ENCODE measurements at places on chromosomes 11 and 22.

GRCh38 chr22:22931557-22932270 is 44.1 kb downstream of the IGLL5 start:
- no peak for DNase-seq

GRCh38 chr22:19368876-19369275 is 62.7 kb downstream of the HIRA start:
- DNase-seq: no peak

DNA sequence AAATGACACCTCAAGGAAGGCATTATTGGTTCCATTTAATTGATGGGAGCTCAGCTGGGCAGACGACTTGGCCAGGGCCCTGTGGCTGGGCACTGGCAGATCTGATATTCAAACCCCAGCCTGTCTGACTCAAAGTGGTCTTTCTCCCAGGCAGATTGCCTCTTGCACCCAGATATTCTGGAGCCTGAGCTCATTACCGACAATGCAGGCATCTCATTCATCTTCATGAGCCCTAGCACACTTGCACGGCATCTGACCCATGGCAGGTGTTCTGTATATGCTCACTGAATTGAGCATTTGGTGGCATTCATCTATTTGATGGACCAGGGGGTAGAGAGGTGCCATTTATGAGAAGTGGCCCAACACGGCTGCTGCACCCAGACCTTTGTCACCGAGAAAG is 193.1 kb downstream of the DSCAML1 start:
- DNase-seq: no peak

DNA sequence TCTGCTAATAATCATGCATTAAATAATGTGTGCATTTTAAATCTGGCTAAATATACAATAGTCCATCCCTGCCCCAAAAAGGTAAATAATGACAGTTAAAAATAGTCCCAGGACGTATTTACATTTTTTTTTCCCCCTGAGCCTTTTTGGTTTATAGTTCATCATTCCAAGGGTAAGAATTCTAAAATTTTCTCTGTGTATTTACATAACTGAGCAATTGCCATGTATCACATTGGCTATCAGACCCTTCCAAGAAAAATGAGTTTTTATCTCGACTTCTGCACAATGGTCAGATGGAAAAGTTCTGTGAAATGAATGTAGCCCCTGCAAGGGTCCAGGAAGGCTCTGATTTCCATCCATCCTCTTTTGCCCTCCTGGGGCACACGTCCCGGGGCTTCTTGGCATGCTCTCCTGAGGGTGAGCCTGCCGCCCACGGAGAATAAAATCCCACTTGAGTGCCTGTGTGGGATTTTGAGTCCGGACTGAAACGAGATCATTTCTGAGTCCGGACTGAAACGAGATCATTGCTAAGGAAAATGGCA is 94.1 kb upstream of the ANO1 start:
- no peak for DNase-seq

DNA sequence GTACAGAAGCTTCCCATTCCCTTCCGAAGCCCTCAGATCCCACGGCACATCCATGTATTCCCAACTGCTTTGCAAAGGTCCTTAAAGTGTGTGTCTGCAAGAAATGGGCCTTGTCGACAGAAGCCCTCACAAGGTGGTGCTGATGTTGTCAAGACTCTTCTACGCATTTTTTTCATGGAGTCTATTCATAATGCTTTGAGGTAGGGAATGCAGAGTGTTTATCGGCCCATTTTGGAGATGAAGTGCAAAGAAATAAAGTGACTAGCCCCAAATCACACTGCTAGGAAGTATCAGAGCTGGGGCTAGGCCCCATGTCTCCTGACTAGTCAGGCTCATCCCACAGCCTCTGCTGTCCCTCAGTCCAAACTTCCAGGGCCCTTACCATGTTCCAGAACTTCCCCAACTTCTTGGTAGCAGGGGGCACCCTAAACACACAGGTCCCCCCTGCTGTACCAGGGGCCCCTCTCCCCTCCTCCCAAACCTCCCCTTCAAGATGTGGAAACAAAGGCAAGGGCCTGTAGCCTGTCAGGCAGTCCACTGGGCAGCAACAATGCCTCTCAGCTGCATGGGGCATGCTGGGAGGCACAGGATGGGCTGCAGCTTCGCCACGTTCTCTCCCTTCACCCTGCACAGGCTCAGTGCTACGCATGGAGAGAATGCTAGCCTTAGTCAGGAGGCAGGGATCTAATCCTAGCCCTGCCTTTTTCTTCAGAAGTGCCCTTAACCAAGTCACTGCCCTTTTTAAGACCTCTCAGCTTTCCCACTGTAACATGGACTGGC is 7.8 kb downstream of the IL18BP start:
- DNase-seq: no peak

- no peak for DNase-seq
These were observed 575.3 kb upstream of the B3GAT1 start for GRCh38 chr11:134987223-134987768.

DNA sequence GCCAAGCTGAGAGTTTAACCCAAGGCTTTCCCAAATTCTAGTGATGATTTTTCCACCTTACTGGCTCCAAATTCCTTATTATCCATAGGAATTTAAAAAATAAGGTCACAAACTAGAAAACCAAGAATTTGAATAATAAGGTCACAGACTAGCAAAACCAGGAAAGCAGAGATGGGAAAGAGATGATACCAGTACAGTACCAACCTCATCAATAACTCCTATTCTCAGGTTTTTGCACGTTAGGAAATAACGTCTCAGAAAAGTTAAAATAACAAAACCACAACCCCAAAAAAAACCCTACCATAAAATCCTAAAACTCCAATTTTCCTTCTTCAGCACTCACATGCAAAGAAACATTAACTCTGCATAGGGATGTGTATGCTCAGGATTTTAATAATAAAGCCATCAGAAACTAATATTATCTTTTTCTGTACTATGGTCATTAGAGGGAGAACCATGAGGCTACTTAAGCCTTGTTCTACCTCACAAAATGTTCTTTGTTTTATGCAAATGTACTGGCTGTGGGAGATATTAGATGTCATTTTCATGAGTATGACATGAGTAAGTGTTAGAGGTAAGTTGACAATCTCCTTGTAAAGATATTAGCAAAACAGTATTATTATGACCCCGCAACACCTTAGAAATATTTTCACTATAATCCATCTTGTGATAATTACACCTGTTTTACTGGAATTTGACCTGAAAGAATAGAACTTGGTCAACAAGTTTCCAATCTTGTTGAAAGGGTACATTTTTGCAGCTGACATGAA is 16.1 kb upstream of the EED start:
- no peak for DNase-seq

DNA sequence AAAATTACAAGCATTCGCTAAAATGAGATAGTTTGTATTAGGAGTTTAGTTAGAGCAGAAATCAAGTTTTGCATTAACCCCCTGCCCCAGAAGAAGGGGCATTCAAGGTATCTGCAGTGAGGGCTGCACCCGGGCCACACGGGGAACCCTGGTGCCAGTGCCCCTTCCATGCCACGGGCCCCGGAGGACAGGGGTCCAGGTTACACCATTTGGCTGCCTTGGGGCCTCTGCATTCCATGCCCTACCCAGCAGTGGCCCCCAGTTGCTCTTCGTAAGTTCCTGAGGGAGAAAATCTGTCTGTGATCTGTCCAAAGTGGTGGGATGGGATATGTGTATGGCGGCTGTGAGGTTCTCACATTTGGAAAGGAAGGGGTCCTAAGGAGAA is 16.8 kb upstream of the PANX2 start:
- no peak for DNase-seq

All from stromal cell of bone marrow (primary cell).